T-helper 17 cell (primary cell): ENCODE measurements at places on chromosomes 16 and 17.

- DNase-seq, result no peak
These were observed 46.1 kb upstream of the SLC25A19 start for GRCh38 chr17:75335315-75335714.

DNA sequence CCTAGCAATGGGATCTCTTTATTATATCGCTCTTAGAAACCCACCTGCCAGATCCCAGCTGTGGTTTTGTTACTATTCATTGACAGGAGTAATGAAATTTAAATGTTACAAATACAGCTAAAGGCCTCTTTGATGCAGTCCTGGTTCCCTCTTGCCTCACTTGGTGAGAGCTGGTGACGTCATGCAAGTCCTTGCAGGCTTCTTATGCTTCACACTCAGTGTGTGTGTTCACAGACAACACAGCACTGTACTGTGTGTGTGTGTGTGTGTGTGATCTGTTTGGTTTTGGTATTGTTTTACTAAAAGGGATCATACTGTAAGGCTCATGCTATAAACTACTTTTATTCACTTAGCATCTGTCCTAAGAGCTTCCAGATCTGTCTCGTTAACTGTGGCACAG is 75.0 kb downstream of the USP22 start:
- DNase-seq, result no peak

- no peak for DNase-seq
These were observed 184.7 kb downstream of the C16orf95 start for GRCh38 chr16:87132361-87133014.

DNA sequence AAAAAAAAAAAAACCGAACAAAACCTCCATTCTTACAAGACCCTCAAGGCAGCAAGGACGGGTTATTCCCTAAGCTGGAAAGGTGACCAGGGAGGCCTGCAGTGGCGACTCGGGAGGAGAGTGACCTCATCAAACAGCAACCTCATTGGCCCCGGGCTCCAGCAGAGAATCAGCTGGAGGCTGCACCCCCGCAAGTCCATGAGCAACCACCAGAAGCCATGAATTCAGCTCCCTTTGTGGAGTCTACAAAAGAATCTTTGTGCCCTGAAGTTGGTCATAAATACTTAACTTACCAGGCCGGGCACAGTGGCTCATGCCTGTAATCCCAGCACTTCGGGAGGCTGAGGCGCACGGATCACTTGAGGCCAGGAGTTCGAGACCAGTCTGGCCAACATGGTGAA is 80.9 kb upstream of the CREBBP start:
- no peak for DNase-seq

DNA sequence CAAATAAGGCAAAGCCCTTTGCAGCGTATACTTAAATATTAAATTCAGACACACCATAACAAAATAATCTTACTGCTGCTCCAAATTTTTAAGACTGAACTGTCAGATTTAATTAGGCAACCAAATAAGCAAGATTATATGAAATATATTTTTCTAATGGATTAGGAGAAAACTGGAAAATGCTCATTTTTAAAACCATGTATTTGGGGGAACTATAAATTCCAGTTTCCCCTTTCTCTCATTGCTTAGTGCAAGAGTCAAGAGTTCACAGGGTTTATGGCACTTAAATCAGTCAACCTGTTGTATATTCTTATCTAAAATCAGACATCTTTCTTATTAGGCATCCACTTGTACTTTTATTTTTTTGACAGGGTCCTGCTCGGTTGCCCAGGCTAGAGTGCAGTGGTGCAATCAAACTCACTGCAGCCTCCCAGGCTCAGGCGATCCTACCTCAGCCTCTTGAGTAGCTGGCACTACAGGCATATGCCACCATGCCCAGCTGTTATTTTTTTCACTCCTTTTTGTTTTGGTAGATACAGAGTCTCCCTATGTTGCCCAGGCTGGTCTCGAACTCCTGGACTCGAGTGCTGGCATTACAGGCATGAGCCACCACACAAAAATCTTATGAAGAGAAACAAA is 2.1 kb upstream of the KANSL1 start:
- DNase-seq, result no peak

GRCh38 chr17:67376415-67376736 is 705 bp upstream of the PITPNC1 start:
- DNase-seq, result no peak

DNA sequence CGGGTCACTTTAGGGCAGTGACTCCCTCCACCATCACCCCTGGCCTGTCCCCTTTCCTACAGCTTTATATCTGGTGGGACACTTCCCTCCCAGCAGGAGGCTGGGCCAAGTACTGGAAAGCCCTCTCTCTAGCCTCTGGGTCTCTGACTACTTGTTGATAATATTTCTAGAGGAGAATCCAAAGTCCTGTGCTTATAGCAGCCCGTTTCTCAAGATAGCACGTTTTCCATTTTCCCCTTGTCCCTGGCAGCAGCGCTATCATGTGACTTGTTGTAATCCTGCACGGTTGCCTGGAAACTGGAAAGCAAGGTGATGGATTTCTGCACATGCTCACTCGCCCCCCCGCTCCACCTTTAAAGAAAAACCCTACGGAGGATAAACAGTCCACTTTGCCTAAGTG is 3.3 kb upstream of the AXIN2 start:
- no peak for DNase-seq

DNA sequence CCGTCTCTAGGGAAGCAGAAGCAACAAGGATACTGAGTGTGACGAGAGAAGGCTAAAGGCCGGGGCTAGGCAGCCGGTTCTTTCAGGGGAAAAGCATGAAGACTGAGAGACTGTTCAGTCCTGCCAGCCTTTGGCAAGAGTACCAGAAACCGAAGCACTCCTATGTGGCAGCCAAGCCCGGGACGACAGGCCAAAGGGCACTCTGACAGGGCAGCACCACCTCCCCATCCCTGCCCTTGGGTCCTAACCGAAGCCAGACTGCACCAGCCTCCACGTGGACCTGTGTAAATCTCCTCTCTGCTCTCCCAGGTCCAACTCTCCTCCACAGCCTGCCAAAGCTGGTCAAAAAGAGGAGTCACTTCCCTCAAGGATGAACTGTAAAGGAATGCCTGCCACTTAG is 23.5 kb upstream of the ALOX15 start:
- no peak for DNase-seq

DNA sequence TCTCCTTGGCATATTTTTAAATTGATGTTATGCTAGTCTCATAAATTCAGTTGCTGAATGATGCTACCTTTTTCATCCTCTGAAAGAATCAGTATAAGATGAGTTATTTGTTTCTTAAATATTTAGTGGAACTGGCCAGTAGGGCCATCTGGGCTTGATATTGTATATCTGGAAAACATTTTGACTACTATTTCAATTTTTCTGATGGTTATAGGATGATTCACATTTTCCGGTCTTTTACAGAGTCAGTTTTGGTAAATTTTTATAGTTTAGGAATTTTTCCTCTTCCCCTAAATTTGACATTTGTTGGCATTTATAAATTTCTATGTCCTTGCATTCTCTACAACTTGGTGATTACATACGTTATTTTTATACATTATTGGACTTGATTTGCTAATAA is 296.3 kb upstream of the AXIN2 start:
- no peak for DNase-seq

DNA sequence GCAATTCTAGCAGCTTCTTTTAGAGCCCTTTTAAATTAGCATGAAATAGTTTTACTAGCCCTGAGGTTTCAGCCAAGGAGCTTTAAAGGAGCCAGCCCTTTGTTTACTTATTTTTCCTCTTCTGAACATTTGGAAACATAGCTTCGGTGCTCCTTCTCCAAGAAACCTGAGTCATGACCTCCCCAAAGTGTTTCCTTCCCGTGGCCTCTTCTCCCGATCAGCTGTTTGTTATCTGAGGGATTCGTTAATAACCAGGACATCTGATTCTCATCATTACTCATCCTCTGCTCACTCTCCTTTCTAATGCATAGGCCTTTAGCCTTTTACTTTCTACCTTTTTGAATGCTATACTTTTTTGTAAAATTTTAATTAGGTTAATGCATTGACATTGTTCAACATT is 204.5 kb downstream of the WWOX start:
- DNase-seq, result no peak

DNA sequence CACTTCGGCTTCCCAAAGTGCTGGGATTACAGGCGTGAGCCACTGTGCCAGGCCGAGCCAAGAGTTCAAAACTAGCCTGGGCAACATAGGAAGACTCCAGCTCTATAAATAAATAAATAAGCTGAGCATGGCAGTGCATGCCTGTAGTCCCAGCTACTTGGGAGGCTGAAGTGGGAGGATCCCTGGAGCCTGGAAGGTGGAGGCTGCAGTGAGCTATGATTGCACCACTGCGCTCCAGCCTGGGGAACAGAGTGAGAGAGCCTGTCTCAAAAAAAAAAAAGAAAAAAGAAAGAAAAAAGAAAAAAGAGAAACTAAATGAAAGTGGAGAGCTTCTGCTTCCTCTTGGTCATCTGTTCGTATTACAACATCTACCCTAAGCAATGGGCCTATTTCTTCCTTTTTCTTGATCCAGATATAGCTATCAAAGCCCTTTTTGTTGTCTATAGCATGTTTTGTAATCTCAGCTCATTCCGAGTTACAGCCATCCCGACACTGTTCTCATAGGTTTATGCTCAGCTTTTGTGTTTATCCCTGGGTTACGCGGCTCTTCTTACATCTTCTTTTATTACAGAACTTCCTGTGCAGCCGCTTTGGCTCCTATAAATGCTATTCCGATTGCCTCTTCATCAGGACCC is 14.1 kb upstream of the MAPK3 start:
- no peak for DNase-seq

DNA sequence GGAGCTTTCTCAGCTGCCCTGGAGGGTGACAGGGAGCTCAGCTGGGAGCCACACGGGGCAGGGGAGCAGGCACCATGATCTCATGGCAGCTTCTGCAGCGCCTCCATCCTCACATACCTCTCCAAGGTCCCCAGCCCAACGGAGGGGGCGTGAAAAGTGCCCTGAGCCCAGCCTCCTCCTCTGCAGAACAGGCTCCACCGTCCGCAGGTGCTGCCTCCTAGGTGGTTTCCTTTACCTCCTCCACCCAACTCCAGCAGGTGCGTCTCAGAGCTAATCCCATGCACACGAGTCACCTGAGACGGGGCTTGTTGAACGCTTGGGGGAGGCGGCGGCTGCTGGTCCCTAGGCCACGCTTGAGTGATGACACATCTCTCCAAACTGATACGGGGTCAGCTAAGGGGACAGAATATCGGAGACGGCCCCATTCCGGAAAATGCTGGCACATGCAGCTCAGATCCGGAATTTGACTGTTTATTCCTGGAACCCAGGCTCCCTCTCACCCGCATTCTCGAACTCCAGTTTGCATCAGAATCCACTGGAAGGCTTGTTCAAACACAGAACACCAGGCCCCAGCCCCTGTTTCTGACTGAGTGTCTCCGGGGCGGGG is 387 bp upstream of the SLC38A8 start:
- DNase-seq, result no peak
